ENCODE measurements at places on chromosomes 2 and 18.

DNA sequence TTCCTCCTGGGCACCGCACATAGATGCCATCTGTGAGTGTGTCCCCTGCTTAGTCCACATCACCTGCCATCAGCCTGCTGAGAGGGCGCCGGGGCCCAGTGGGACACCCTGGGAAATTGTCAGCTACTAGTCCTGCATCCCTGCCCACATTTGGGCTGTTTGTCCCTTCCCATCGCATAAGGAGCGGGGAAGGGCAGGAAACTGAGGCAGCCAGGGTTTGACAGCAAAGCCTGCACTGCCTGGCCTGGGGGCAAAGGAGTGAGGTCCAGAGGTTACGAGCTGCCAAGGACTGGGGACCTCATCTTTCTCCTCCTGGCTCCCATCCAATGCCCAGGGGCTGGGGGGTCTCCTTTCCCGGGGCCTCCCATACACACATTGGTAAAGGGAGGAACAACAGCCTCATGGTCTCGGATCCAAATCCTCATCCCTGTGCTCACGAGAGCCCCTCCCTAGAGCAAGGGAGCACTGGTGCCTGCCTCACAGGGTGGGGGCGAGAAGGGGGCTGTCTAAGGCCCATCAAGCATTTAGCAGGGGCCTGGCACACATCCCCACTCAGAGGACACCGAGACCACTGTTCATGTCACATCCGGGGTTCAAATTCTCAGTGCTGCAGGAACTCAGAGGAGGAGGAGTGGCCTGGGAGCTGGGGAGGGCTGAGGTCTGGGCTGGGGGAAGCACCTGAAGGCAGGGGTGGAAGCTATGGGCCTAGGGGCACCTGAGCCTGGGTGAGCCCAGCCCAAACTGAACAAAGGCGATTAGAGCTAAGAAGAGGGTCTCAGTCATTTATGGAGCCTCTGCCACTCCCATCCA lies 113.8 kb downstream of the SMAD7 start:
- DNase-seq = no peak

- no peak for DNase-seq
Measured at GRCh38 chr2:46439582-46439981, 39.8 kb upstream of the TMEM247 start.

- DNase-seq = no peak
Measured at GRCh38 chr2:68870215-68870614, 982 bp downstream of the BMP10 start.

- DNase-seq = no peak
Measured at GRCh38 chr18:3722649-3723433, 272.9 kb downstream of the TGIF1 start.

DNA sequence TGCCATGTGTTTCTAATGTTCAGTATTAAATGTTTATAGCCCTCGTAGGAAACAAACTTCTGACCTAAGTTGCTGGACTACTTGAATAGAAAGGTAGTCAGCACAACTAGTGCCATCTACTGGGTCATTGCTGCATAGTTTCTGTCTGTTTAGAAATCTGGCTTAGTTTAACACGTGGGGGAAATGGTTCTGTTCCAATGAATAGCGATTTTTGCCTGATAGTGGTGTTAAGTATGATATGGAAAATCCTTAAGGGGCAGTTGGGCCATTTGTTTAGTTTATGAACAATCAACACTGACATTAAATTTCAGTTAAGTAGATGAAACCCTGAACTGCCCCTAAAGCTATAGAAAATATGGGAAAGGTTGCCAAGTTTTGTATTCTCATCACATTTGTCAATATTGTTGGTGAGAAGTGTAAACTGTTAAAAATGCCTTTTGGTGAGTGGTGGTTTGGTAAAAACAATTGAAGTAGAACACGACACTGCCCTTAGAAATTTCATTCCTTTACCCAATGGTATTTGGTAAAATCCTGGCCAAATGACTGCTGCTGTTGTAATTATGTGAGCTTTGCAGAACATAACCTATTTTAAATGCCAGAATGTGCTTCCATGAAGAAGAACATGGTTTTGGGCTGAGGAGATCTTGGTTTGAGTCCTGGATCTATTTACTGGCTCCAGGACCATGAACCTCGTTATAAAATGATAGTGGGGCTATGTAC lies 13.2 kb downstream of the NABP1 start:
- DNase-seq = peak; percentile 80

GRCh38 chr2:155062250-155062921 lies 363.9 kb downstream of the KCNJ3 start:
- no peak for DNase-seq

DNA sequence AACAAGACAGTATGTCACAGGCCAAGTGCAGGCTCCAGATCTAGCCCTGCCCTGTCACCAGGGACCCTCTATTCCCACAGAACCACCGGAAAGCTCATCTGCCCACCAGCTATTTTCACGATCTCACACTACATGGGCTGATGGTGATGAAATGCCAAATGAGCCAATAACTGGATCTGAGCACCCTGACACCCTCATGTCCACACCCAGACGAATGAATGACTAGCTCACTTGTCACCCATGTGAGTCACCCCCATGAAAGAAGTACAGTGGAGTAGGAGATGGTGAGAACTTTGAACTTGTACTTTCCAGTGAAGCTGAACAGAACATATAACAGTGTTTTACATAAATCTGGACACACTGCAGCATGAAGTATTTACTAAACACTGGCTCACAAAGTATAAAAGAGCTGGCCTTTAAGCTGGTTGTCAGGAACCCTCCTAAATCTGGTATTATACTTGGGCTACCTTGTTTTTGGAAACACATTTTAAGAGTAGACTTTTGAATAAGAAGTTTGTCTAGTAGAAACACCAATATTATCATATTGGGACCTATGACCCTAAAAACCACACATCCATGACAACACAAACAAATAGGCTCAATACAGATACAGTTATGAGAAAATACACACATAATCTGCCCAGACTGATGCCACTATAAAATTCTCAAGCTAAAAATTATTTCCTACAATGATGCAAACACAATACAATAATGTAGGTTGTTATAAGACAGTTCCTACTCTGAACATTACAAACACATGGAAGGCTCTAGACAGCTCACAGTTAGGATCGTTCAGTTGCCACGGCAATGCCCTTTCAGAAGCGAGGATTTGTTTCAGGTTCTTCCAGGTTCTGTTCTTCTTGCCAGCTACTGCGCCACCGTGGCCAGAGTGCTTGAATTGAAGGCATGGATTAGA lies 19.0 kb downstream of the INO80C start:
- DNase-seq = peak; percentile 85

Data from AG08395 (cell line).